ENCODE measurements at places on chromosomes 6 and 20.

- DNase-seq = no peak
Measured at GRCh38 chr20:58229198-58229798, 845 bp upstream of the ANKRD60 start.

GRCh38 chr6:127641905-127642304 is 64.9 kb downstream of the C6orf58 start:
- DNase-seq = no peak

GRCh38 chr20:58696411-58696961 is 3.9 kb downstream of the NPEPL1 start:
- DNase-seq = peak; percentile 41

DNA sequence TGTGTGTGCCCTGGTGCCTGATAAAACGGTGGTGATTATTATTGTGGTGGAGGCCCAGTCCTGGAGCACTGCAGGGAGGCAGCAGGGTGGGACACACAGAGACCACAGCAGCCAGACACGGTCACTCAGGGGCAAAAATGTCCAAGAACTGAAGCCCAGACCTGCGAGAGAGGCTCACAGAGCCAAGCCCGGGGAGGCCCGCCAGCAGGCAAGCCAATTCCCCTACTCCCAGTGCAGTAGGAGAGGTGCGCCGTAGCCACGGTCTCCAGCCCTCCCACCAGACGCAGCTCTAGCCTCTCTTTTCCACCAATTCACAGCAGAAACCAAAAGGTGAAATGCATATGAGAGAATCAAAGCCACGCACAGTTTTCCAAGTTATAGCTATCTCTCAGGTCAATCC is 179.4 kb upstream of the TAB2 start:
- no peak for DNase-seq

GRCh38 chr6:15109338-15110090 is 136.4 kb upstream of the JARID2 start:
- no peak for DNase-seq

DNA sequence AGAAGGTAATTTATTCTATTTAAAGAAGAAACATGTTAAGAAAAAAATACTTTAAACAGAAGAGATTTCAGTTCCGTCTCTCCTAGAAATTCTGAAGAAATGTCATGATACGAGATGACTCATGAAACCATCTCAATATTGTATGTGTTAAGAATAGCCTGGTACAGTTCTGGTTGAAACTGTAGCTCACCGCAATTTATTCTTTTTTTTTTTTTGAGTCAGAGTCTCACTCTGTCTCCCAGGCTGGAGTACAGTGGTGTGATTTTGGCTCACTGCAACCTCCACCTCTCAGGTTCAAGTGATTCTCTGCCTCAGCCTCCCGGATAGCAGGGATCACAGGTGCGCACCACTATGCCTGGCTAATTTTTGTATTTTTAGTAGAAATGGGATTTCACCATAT is 103.3 kb downstream of the ARHGAP18 start:
- no peak for DNase-seq

- DNase-seq = no peak
Measured at GRCh38 chr6:3432416-3432815, 24.4 kb downstream of the SLC22A23 start.

- DNase-seq = no peak
Measured at GRCh38 chr20:6115221-6115895, 7.5 kb downstream of the FERMT1 start.

GRCh38 chr6:77619114-77619513 is 33.7 kb upstream of the MEI4 start:
- no peak for DNase-seq

- no peak for DNase-seq
Measured at GRCh38 chr20:33697129-33697528, 10.9 kb upstream of the E2F1 start.

- DNase-seq = no peak
Measured at GRCh38 chr6:146990284-146990683, 213.9 kb upstream of the STXBP5 start.

DNA sequence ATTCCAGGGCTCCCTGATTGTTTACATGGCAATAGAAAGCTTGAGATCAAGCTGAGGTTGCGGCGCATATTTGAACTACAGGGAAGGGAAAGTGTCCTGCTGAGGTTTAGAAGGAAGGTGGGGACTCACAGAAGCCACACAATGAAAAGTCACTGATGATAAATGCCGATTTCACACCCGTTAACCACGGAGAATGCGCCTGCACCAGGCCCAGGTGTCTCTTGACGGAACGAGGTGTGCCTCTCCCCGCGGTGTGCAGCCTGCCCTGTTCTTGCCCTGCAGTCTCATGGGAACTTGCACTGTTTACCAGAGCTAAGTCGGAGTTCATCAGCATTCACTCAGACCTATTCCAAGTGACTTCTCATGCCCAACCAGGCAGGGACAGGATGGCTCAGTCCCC is 90.3 kb downstream of the LY86 start:
- no peak for DNase-seq

DNA sequence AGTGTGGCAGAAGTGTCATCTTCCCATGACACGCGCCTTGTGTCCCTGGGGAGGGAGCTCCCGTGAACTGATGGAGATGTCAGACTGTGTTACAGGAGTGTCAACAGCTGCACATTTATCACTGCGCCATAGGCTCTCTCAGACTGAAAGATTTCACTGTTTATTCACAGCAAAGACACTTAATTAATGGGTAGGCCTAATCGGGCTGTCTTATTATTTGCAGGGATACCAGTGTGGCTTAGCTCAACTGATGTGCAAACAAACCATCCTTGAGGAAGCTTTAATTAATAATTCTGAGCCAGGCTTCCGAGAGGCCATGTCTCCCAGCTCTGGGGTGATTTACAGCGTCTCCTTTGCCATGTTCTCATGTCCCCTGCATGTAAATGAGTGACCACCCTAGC is 771.0 kb downstream of the QKI start:
- no peak for DNase-seq

DNA sequence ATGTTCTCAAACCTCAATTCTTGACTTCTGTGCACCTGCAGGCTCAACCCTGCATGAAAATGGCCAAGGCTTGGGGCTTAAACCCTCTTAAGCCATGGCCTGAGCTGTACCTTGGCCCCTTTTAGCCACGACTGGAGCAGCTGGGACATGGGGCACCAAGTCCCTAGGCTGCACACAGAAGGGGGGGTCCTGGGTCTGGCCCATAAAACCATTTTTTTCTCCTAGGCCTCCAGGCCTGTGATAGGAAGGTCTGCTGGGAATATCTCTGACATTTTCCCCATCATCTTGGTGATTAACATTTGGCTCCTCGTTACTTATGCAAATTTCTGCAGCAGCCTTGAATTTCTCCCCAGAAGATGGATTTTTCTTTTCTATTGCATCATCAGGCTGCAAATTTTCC is 119.4 kb upstream of the VGLL2 start:
- DNase-seq = no peak

GRCh38 chr6:54198134-54198533 is 86.9 kb downstream of the MLIP start:
- no peak for DNase-seq

DNA sequence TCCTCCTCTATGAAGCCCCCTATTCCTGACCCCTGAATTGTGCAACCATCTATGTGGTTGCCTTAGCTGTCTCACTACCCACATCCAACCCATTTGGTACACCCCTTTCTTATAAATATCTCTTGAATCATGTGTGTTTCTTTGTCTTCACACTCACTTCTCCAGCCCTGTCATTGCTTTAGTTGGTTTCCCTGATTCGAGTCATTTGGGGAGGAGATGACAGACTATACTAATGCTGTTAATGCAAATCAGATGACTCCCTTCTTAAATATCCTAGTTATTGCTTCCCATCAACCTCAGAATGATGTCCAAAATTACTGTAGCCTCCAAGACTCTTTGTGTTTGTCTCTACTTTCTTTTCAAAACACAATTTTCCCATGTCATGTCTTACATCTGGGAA is 23.0 kb downstream of the SLC35D3 start:
- no peak for DNase-seq

DNA sequence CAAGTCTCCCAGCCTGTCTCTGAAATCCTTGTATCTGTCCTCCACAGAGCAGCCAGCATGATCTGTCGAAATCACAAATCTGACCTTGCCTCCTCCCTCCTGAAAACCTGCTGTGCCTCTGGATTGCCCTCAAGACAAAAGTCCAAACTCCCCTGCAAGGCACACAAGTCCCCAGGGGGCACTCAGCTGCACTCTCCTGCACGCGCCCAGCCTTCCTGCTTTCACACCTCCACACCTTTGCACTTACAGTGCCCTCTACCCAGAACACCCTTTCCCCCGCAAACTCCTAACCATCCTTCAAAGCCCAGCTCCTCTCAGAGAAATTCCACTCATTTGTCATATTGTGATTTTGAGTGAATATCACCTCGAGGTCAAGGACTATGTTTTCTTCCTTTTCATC is 83.4 kb upstream of the TOP1 start:
- DNase-seq = no peak

DNA sequence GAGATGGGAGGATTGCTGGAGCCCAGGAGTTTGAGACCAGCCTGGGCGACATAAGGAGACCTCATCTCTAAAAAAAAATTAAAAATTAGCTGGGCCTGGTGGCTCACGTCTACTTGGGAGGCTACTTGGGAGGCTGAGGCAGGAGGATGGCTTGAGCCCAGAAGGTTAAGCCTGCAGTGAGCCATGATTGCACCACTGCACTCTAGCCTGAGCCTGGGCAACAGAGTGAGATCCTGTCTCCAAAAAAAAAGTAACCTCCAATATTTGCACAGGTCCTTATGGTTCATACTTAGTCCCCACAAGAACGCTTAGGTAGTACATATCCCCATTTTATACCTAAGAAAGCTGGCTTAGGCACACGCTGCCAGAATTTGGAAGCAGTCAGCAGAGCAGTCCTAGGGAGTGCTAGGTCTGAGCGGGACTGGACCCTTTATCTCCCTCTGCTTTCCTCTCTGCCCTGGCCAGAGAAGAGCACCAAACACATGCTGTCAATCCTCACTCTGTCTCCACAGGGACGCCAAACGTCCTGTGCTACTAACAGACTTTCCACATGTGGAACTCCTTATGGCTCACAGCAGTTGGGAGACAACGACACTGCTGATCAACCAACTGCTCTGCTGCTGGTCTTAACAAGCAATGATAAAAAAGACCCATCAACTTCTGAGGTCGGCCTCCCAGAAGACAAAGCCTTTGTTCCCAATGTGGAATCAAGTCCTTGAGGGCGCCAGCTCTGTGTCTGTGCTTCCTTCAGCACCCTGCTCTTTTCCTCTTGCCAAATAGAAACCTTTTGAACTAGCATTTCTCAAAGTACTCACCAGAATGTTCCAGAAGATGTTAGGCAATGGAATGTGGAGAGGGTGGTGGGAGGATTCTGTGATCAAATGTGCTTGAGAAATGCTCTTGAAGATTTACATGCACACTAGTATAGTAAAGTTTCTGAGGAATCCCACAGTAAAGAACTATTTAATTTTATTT is 226.3 kb upstream of the DTNBP1 start:
- DNase-seq = no peak

DNA sequence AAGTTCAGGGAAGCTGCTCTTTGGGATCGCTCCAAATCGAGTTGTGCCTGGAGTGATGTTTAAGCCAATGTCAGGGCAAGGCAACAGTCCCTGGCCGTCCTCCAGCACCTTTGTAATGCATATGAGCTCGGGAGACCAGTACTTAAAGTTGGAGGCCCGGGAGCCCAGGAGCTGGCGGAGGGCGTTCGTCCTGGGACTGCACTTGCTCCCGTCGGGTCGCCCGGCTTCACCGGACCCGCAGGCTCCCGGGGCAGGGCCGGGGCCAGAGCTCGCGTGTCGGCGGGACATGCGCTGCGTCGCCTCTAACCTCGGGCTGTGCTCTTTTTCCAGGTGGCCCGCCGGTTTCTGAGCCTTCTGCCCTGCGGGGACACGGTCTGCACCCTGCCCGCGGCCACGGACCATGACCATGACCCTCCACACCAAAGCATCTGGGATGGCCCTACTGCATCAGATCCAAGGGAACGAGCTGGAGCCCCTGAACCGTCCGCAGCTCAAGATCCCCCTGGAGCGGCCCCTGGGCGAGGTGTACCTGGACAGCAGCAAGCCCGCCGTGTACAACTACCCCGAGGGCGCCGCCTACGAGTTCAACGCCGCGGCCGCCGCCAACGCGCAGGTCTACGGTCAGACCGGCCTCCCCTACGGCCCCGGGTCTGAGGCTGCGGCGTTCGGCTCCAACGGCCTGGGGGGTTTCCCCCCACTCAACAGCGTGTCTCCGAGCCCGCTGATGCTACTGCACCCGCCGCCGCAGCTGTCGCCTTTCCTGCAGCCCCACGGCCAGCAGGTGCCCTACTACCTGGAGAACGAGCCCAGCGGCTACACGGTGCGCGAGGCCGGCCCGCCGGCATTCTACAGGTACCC is at the start of gene ESR1:
Gene ESR1 (plus strand): TSS at position 170 of the 858 bp plus-strand sequence. CDS start 231 bp downstream, at position 401.
- peak; percentile 65 for DNase-seq

DNA sequence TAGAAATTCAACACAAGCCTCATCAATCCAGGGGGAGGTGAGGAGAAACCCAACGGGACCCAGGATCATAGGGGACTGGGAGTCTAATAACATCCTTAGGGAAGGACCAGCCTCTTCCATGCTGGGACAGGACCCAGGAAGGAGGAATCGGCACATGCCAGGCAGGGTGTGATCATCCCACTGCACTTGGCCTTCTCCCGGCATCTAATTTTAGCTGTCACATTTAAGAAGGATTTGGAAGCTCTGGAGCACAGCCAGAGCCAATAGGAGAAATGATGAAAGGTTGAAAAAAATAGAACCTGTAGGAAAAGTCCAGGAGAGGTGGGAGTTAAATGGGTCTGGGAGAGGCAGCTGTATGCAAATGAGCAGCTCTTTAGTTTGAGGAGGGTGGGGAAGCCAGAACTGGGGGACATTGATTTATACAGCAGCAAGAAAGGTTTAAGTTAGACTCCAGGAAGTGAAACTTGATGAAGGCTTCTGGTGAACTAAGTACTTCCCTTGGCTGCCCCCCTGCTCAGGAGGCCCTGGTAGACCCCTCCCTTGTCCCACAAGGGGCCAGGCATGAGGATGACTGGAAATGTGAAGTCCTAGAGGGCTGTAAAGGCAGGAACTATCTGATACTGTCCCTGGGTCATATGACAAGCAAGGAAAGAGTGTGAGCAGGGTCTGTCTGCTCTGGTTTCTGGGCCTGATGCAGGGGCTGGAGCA is 260.3 kb downstream of the LRFN2 start:
- no peak for DNase-seq

DNA sequence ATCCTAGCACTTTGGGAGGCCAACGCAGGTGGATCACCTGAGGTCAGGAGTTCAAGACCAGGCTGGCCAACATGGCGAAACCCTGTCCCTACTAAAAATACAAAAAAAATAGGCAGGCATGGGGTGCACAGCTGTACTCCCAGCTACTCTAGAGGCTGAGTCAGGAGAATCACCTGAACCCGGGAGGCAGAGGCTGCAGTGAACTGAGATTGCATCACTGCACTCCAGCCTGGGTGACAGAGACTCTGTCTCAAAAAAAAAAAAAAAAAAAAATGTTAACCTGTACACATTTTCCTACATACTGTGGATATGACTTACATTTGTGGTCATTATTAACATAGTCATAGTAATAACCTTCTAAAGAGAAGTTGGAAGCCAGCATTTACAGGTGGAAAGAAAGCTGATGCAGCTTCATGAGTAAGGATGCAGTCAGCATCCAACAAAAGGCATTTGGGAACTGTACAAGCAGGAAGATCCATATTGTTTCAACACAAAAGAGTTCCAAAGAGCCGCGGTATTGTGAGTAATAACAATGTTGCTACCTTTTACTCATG is 186.2 kb downstream of the GPX5 start:
- DNase-seq = no peak

GRCh38 chr20:31759836-31760518 is 20.9 kb downstream of the TPX2 start:
- DNase-seq = no peak

All from Right ventricle myocardium inferior (tissue), 1 donor.